ENCODE measurements at places on chromosomes 6 and 20.

DNA sequence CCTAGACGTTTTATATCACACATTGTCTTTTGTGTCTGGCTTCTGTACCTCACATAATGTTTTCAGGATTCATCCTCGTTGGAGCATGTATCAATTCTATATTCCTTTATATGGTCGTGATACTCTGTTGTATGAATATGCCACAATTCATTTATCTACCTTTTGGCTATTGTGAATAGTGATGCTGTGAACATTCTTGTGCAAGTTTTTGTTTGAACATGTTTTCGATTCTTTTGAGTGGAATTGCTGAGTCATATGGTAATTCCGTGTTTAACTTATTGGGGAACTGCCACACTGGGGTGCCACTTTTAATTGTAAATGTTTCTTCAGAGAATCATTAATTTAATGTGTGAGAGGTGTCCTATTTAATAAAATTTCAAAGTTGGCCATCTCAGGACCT lies 101.2 kb downstream of the SLC35B3 start:
- DNase-seq, result no peak

DNA sequence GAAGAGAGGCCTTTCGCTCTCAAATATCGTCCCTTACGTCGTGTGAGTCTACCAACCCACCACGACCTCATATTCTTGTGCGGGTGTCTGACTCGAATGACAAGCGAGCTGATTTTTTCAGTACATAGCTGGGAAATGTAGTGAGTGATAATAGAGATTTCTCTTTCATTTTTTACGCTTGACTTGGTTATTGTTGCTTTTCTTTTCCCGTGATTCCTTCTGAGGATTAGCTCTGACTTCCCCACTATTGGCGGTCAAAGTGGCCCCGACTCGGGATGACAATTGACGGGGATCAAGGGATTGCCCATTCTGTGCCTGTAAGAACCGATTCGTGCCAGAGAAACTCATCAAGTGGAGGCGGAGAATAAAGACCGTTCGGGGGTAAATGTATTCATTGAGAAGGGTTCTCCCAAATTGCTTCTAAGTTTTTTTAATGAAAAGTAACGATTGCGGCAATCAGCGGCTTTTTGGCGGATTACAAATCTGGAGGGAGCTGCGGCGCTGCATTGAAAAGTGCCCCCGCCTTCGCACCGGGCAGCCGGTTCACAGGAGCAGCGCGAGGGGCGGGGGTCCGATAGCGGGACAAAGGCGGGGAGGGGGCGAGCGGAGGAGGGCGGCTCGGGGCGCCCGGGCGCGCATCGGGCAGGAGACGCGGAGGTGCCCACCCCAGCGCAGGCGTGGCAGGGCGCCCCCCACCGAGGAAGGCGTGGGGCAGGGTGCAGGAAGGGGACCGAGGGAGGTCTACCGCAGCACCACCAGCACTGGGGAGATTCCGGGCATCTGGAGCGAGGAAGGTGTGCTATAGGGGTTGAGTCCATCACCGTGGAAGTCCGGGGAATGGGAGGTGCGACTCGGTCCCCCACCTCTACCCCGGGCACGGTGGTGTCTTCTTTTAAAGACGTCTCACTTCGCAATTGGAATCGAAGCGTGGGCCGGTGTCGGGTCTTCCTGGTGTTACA lies 44.5 kb upstream of the OSTM1 start:
- DNase-seq, result no peak

DNA sequence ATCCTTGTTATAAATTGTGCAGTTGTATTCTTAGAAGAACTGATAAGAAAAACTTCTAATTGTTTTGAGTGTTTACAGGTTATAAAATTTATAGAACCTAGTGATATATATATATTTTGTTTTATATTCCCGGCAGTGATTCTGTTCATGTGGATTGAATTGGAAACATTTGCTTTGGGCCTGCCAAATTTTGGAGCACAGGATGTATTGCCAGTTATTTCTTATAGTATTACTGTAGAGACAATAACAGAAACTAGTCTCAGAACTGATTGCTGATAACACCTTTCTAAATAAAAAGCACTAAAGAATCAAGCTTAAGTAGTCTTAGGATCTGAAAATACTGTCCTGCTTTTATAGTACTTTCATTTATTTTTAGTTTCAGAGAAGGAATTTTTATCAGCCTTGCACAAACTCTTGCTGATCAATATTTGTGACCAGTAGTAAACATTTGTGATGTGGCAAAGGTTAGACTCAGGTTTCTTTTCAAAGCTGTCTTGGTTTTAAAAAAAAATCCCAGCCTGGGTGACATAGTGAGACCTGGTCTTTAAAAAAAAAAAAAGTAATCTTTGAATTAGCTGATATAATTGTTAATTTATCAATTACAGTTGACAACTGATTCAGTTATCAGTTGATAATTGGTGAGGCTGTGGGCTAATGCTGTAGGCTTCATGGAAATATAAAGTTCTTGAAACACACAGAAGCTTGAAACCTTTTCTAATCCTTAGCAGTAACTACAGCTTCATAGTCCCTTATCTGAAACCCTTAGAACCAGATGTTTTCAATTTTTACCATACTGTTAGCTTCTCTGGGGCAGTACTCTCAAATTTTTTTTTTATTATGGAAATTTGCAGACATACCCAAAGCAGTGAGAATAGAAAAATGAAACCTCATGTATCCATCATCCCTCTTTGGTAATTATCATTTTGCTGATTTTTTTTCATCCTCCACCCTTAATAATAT lies 42.4 kb downstream of the RNGTT start:
- no peak for DNase-seq

DNA sequence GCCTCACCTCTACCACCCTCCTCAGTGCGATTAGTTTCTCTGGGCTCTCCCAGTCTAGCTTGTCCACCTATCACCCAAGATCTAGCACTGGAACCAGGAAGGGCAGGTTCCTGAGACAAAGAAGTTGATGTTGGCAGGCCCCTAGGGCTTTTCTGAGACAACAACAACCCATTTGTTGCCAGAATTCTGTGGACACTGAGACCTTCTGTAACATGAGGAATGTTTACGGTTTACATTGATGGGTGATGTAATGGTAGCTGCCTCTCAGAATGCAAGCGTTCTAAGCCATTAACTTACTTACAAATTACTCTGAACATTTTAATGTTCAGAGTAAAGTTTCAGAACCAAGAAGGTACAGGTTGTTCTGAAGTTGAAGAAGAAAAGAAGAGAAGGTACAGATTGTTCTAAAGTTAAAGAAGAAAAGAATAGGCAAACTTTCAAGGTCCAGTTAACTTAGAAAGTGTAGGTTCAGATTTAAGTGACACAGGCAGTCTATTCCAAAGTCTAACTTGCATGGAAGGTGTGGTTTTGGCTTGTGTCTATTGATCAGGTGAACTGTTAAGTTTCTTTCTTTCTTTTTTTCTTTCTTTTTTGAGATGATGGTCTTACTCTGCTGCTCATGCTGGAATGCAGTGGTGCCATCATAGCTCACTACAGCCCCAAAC lies 3.7 kb upstream of the MED23 start:
- DNase-seq, result no peak

GRCh38 chr20:48738399-48739304 lies 89.1 kb downstream of the PREX1 start:
- DNase-seq, result no peak

GRCh38 chr6:109242029-109242428 lies 140.2 kb downstream of the CD164 start:
- DNase-seq, result no peak

DNA sequence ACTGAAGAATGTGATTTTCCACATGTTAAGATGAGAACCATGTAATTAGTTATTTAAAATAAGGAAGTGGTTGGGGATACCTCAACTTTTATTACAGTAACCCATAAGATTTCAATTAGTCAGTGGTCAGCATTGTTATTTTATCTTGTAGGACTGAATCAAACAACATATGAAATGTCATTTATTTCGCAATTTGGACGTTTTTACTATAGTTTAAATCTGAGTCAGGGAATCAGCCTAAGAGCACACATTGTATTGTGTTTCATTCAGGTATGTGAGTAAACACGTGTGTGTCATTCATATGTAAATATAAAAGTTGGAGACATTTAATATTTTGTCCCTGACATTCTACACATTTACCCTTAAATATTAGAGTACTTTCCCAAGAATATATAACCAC lies 1418.7 kb downstream of the GRIK2 start:
- DNase-seq, result no peak
